B cell (primary cell): ENCODE measurements at places on chromosomes 12 and 14.

DNA sequence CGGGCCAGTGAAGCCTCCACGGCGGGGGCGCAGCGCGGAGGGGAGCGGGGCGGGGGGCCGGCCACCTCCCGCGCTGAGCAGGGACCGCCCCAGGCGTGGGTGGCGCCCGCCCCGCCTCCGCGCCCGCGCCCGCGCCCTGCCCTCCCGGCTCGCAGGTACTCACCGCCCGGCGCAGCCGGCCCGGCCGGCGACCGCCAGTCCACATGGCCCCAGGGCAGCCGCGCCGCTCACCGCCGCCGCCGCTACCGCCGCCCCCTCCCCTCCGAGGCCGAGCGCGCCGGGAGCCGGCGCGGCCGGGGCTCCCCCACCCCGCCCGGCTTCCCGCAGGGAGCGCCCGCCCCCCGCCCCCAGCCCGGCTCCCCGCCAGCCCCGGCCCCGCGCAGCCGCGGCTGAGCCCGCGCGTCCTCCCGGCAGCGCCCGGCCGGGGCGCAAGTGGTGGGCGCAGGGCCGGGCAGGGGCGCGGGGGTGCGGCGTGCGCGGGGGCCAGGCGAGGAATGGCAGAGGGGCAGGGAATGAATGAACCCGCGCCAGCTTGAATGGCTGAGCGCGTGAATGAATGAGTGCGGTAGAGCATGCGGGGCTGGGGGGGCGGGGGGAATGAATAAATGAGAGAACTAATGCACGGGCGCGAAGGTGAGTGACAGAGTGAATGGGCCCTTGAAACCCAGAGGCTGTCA is at the start of gene BEGAIN:
Gene BEGAIN, minus strand, starts transcription at position 332 of the 677 bp plus-strand sequence. Its CDS starts 127 bp downstream, at position 205.
- no peak for DNase-seq

GRCh38 chr12:124992874-124993625 is 395 bp upstream of the BRI3BP start:
- DNase-seq = peak; percentile 92

GRCh38 chr12:13208533-13209435 is 12.3 kb downstream of the EMP1 start:
- DNase-seq = peak; percentile 40

GRCh38 chr14:39212693-39213092 is 21.0 kb upstream of the MIA2 start:
- DNase-seq = no peak

- no peak for DNase-seq
Measured at GRCh38 chr14:104111301-104112112, 26.0 kb downstream of the ASPG start.

GRCh38 chr12:97461553-97461952 is 1.1 kb upstream of the RMST start:
- DNase-seq = no peak

DNA sequence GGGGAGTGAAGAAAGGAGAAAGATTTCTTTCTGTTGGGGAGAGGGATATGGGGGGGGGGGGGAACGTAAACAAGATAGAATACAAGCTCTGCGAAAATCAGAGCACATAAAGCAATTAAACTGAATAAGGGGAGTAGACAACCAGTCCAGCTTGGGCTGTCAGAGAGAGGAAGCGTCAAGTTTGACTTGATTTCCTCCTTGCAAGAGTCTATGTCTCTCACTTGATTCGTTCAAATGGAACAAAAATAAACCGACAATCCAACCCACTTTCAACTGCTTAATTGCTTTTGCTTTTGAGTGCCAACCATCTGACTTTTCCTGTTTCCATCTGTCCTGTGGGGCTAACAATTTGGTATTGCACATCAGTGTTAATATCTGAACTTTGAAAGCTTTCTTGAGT is 942 bp downstream of the SYT1 start:
- DNase-seq = peak; percentile 7

DNA sequence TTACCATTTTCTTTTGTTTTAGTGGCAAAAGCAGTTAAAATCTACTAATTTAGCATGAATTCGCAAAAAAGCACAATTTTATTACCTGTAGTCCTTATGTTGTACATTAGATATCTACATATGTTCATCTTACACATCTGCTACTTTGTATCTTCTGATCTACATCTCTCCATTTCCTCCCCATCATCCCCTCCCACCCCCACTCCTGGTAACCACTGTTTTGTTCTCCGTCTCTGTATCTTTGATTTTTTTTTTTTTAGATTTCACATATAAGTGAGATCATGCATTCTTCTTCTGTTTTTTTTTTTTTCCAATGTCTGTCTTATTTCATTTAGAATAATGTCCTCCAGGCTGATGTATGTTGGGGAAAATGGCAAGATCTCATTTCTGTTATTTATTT is 922.7 kb downstream of the VRK1 start:
- no peak for DNase-seq

DNA sequence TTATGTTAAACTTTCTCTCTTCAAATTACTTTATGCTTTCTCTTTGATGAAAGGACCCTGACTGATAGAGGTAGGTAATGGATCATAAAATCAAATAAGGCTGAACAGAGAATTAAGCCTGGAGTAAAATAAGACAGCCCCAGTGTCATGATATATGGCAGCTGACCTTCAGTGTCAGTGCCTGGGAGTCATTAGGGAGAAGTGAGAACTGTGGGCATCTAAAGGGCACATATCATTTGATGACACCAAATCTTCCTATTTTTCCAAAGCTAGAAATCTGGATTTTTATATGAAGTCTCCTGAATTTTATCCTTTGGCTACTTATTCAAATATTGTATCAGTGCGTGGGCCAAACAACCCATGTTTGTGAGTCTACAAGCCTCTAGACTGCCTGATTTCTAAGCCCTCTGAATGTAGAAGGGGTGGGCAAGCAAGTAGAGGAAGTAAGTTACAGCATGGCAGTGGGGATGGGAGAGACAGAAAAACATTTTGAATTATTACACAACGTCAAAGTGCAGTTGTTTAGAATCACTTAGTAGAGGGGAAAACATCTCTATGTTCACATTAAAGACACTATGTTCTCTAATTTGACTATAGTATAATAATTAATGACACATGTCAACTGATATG is 10.0 kb downstream of the SLC39A9 start:
- no peak for DNase-seq
